Occipital lobe (tissue), 3 donors: ENCODE measurements at places on chromosomes 5 and 9.

GRCh38 chr9:132160802-132161742, 786 bp upstream of the NTNG2 start:
- DNase-seq: no peak

DNA sequence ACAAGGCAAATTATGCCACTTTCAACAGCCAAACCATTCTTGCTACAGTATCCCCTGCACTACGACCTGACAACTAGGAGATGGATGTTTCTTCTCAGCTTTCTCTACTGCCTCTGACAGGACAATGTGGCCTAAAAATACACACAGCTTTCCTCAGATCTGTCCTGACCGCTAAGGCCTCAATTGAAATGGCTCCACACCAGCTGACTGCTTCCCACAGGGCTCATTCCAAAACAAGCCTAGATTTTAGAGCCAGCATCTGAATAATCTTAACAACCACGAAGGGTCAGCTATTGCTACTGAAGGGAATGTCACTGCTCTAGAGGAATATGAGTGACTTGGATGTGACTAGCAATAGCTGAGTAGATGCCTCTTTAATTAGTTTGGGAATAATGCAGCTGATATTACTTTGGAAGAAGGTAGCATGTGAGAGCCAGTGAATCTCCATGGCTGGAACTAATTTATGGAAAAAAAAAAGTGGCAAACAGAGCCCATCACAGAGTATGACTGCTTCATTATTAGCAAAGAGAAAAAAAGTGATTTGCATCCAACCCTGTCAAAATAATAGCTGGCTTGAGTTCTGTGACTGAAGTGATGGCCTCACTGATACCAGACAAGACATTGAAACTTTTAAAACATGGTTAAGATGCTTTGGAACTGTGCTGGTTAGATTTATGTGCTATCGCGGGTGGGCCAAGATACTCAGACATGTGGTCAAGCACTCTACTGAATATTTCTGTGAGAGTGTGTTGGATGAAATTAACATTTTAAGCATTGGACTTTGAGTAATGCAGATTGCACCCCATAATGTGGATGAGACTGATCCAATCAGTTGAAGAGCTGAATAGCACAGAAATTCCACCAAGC, 450.2 kb downstream of the NR2F1-AS1 start:
- DNase-seq: no peak

GRCh38 chr9:93126825-93127368, 7.2 kb downstream of the NINJ1 start:
- no peak for DNase-seq

GRCh38 chr5:159415301-159415937, 85.1 kb upstream of the IL12B start:
- DNase-seq: no peak

GRCh38 chr5:164672931-164673694, 1167.7 kb downstream of the MAT2B start:
- DNase-seq: no peak

GRCh38 chr9:10875752-10876151, 262.9 kb upstream of the PTPRD start:
- DNase-seq: no peak

DNA sequence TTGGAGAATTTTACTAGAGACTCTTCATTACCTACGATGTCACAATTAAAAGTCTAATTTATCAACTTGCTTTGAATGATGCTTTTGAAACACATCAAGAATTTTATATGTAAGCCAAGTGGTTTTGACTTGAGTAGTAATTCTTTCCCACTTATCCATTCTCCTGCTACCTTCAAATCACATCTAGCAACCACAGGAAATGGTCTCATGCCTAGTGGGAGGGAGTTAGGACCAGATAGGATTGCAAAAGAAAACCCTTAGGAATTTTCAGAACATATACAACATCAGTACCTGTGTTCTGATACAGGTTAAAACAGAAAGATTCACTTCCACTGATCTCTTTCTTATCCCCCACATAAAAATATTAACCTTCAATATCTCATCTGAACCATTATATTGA, 260.4 kb downstream of the CWC27 start:
- no peak for DNase-seq

- DNase-seq: no peak
Observed at GRCh38 chr5:6578676-6579343, 54.0 kb downstream of the NSUN2 start.

DNA sequence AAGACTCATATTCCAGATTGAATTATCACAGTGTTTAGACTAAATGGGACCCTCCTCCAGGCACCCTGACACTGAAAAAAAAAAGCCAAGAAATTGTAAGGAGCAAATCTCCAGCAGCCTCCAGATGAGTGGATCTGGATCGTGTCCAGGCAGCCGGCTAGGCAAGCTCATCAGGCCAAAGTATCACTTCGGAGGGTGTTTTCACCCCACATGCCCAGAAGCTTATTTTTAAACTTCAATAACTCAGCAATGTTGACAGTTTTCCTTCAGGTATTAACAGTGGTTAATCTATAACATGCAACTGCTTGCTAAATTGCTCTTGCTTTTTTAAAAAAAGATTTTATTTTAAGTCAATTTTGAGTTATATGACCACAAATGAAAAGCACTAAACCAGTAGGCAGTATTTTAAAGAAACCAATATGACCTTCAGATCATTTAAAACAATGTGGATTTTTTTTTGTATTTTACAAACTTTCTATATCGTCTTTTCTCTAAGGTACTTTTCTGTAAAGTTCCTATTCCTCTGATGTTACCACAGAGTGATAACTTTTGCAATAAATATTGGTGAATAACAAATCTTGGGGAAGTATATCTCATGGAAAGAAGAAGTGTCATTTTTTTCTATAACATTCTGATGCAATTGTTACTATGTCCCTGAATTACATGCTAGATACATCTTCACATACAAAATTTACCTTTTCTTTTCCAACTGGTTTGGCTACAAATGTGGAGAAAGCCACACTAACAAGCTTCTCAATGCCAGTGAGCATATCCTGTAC, 30.7 kb downstream of the ACOT12 start:
- DNase-seq: no peak

DNA sequence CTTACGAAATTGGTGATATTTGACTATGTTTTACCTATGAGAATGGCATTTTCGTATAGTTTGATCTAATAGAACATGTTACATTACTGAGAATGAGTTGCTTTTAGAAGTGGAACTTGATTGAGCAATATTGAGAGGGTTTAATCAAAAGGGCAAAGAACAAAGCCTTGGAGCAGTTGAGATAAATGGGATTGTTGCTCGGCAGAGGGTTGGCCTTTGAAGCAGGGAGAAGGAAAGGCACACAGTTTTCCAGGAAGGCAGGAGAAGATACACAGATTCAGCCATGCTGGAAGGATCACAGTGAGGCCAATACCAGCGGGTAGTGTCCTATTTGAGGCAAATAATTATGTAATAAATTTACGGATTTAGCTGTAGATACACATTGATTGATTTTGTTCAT, 19.5 kb downstream of the MAN2A1 start:
- DNase-seq: no peak

DNA sequence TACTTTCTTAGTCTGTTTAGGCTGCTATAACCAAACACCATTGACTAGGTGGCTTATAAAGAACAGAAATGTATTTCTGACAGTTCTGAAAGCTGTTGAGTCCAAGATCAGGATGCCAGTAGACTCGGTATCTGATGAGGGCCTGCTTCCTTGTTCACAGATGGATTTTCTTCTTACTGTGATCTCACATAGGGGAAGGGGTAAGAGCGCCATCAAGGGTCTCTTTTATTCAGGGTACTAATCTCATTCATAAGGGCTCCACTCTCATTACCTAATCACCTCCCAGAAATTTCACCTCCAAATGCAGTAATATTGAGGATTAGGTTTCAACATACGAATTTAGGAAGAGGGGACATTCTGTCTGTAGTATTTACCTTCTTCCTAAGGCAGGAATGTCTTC, 384.0 kb upstream of the DMAC1 start:
- no peak for DNase-seq

DNA sequence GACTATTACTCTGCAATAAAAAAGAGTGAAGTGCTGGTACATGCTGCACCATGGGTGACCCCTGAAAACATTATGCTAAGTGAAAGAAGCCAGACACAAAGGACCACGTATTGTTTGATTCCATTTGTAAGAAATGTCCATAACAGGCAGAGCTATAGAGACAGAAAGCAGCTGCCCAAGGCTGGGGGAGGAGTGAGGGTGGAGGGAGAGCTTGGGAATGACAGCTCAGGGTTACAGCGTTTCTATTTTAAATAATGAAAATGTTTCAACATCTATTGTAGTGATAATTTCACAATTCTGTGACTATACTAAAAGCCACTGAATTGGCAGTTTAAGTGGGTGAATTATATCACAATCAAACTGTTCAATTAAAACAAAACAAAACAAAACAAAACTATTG, 81.7 kb downstream of the MYO10 start:
- no peak for DNase-seq

DNA sequence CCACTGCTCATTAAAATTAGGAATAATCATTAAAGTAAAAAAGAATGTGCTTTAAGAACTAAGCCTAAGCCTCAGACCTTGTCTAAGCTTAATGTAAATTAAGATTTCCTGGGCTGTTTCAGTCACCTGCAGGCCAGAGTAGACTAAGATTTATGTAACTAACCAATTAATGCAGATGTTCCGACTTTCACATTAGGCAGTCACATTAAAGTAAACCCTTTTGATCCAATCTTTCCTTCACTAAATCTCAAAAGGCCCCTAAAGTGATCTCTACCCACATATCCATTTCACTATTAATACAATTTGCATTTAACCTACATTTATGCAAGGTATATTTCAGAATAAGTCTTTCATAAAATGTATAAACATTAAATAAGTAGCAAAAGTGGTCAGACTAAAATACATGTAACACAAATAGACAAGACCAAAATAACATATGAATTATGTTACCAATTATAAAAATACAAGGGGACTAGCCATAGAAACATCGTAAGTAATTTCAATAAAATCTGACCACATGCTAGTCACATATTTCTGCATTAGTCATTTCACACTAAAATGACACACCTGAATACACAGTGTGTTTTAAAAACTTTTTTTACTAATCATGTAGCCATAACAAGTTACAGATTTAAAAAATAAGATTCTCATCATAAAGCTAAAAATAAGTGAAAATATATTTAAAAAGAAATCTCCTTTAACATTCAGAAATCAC, 7.7 kb downstream of the NR3C1 start:
- no peak for DNase-seq

DNA sequence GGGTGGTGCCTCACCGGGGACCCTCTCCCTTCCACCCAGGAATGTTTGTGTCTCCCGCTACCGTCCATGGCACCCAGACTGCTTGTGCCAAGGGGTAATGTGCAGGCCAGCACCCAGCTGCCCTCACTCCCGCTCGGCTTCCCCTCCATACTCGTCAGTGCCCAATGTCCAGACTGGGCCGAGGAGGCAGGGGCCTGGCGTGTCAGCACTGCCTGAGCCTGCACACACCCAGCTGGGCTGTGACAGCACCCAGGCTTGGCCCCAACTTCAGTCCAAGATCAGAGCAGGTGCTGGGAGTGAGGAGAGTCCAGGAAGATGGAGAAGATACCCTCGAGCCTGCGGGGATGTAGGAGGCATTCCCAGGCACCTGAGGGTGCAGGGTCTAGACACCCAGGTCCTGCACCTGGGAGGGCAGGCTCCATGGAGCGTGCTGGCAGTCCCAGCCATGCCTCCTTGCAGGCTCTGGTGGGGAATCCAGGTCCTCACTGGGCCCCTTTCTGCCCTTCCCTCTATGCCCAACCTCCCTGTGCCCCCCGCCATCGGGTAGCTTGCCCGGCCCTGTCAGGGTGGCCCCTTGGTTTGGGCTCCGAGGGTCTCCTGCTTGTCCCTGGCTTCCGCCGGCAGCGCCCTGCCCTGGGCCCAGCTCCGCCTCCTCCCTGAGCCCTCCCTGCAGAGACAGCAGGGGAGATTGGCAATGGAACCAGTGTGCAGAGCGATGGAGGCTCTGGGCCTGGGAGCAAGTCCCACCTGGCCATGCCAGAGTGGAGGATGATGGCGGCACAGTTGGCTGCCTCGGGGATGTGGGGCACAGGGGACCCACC, 250.8 kb upstream of the EDIL3 start:
- no peak for DNase-seq

- peak; percentile 19 for DNase-seq
Observed at GRCh38 chr5:38473008-38473407, 83.4 kb downstream of the LIFR start.

DNA sequence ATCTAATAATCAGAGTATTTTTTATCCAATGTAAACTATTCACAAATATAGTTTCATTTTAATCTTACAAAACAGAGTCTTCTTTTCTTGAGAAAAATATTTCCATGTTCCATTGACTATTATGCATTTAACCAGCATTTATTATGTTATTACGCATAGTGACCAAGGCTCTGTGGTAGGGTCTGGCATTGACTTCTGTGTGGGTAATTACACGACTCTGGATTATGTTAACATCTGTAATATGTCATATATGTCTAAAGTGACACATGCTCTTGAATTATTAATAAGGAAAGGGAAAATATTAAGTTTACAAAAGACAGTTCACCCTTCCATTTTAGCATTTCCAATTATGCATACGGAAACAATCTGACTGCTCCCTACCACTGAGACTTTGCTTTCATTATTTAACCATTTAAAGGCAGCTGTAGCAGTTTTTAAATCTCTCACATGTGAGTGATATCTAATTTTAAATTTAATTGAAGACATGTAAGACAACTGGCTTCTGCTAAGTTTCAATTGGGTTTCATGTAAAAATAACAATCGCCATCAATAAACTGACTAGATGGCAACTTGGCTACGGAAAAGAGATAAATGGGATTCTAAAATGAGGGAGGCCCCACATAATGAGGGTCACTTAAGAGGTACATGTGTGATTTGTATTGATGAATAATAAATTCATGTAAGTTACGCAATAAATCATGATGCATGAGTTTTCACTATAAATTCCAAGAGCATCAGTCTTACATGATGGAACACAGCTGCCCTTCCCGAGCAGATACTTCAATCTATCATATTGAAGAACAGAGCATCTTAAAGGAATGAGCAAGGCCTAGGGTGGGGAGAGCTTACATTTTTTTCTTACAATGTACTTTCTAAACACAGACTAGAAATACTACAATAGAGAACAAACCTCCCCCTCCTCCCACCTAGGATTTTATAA, 1056.8 kb downstream of the MAT2B start:
- DNase-seq: no peak

GRCh38 chr5:52660621-52661020, 127.1 kb upstream of the ITGA1 start:
- no peak for DNase-seq

DNA sequence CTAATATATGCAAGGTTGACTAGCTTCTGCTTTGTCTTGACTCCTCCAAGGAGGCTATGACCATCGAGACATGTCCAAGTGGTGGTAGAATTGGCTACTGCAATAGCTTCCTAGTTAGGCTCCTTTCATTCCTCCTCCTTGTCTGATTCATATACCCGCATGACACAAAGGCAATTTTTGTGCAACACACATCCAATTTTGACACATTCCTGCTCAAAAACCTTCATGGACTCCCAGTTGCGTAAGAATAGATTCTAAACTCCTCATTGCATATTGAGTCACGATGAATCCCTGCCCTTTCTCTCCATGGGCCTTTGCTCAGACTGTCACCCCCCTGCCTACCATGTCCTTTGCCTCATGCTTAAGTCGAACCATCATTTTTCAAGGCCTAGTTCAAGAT, 344.5 kb downstream of the ACTL7B start:
- DNase-seq: no peak
